ENCODE measurements at places on chromosomes 3 and 15. TPM values are rescaled to one million over a fixed set of nuclear protein-coding genes. Genes with fewer than 3 reads are reported as not detected.

DNA sequence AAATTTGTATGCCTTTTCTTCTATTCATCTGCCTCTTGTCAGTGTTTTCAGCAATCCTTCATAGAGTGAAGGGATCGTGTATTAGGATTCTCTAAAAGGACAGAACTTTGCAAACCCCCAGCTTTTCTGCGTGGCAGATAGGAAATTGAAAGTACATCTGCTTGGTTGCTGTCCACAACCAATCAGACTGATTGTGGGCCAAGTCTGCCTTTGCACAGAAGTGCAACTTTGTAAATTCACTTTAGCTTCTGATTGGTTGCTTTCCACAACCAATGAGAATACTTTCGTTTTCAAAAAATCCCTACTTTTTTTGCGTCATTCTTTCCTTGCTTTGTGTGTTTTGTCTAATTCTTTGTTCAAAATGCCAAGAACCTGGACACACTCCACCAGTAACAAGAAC, 847.4 kb downstream of the FHIT start:
- no peak overlapping the region for H3K27ac ChIP-seq
- H3K4me1 ChIP-seq = no peaks in the 10 kb centered on the region
- no peak overlapping the region for H3K4me3 ChIP-seq
- no peaks in the 10 kb centered on the region for H3K36me3 ChIP-seq
- H3K27me3 ChIP-seq = no peaks in the 10 kb centered on the region

- H3K4me3 ChIP-seq = no peak overlapping the region
- no peak overlapping the region for H3K27ac ChIP-seq
- no peaks in the 10 kb centered on the region for H3K27me3 ChIP-seq
- H3K36me3 ChIP-seq = no peaks in the 10 kb centered on the region
Measured at GRCh38 chr3:38173834-38174418, 8.6 kb downstream of the OXSR1 start.

- peaks cover 92% of the 10 kb centered on the region for H3K36me3 ChIP-seq
- no peak overlapping the region for H3K27ac ChIP-seq
- no peak for DNase-seq
Measured at GRCh38 chr15:89179966-89180875, 41.2 kb downstream of the RLBP1 start.

GRCh38 chr3:122964811-122965210, 62.8 kb downstream of the SEMA5B start:
- H3K27ac ChIP-seq = no peak overlapping the region
- H3K27me3 ChIP-seq = peaks cover 4% of the 10 kb centered on the region
- H3K4me1 ChIP-seq = no peaks in the 10 kb centered on the region
- no peaks in the 10 kb centered on the region for H3K36me3 ChIP-seq
- no peak overlapping the region for H3K4me3 ChIP-seq

KCNMB3 gene
- total RNA-seq = 9.1 TPM

VPS39 gene
- total RNA-seq = 91.8 TPM

BFSP2 gene
- not detected for total RNA-seq

Data from spleen (tissue), 13 donors.